Left ventricle myocardium superior (tissue), 1 donor: ENCODE measurements at places on chromosomes 6 and 20.

DNA sequence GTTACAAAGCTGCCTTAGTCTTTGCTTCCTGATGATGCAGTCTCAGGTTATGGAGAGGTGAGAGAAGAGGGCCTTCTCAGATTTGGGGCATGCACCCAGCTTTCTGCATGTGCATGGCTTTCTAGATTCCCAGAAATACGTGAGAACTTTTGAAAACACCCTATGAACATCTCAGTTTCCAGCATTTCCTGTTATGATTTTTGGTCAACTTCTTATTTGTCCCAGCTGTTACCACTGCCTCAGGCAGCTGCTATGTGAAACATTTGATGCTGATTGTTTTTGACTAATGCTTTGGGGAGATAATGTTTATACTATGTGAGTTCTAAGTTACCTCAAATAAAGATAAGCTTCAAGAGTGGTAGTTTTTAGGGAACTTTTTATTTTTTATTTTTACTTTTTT lies 9.5 kb upstream of the SNAP25 start:
- no peak for DNase-seq

DNA sequence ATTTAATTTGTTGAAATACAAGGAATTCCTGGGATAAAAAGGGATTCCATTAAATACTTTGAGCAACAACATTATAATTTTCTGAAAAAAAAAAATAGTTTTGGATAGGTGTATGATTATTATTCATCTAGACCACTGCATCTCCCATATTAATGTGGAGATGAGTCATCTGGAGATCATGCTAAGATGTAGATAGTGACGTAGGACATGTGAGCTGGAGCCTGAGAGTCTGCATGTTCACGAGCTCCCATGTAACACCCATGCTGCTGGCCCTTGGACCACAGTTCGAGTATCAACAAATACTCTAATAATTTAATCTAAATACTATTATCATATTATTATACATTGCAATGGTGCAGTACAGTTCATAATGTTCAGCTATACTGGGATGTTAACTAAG lies 91.6 kb downstream of the EPM2A start:
- DNase-seq = no peak

DNA sequence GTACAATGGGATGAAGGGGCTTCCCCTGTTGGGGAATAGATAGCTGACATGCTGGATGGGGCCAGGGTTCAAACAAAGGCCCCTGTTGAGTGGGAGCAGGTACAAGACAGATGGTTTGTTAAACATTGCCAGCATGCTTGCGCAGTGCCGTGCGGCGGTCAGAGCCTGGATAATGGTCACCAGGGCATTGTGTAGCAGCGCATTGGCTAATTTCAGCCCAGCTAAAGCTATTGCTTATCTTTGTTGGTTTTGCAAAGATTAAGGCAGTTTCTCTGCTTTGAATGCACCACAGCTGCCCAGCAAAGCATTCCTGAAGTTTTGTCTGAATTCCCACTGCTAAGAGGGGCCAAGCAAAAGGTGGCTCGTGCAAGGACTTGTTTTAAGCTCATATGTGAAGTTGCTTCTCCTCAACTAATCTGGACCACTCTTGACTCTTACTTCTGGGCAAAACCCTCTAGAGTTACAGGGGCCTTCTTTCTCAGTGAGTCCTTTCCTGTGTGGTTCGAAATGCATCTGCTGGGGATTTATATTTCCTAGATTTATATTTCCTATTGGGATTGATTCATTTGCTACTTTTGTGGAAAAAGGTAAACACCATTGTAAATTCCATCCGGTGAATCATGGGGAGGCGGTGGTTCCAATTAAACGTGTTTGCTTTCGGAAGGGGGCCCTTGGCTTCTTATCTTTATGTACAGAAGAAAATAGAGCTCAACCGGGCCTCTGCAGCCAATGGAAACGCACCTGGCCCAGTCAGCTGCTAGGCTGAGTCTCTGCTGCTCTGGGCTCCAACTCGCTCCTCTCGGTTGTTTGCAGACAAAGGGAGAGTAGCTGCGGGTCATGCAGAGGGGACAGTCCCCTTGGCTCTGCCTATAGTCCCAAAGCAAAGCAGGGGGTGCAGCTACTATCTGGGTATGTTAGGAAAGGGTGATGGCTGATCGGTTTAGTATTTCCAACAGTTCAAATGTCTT lies 72.1 kb downstream of the FOXA2 start:
- DNase-seq = no peak

- no peak for DNase-seq
These were observed 30.1 kb upstream of the SCP2D1 start for GRCh38 chr20:18783385-18783959.

DNA sequence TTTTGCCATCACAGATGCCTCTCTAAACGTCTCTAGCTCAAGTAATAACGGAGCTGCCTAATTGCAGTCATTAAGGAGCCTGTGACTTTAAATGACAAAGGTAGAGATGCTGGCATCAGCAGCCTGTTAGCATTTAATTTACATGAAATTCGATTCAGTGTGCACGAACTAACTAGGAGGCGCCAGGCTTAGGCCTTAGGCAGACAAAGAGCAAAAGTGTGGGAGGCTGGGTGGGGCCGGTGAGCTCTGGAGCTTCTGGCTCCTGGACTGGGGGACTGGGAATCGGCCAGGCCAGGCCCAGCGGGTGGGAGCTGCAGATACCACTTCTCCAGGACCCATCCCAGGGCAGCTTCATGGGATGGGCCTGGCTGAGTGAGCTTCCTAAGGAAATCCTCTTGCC lies 170.0 kb upstream of the AGPAT4 start:
- DNase-seq = peak; percentile 45

- DNase-seq = no peak
These were observed 67.5 kb downstream of the NDUFAF5 start for GRCh38 chr20:13852306-13852705.

GRCh38 chr20:24609757-24610156 lies 140.3 kb downstream of the SYNDIG1 start:
- no peak for DNase-seq

DNA sequence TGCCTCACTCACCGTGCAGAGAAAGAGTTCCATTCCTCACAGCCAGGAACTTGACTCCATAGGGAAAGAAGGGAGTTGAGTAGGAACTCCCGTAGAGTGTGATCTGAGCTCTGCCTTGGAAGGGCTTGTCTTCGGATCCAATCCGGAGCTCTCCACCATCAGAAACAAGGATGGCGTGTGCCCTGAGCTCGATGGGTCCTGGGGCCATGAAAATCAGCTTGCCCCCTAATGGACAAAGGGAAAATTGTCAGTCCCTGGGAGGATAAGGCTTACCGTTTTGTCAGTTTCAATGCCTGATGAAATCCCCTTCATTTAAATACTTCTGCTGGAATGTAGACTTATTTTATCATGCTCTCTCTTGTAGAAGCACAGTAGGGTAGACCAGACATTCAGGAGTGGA lies 153.3 kb downstream of the PKHD1 start:
- DNase-seq = no peak

DNA sequence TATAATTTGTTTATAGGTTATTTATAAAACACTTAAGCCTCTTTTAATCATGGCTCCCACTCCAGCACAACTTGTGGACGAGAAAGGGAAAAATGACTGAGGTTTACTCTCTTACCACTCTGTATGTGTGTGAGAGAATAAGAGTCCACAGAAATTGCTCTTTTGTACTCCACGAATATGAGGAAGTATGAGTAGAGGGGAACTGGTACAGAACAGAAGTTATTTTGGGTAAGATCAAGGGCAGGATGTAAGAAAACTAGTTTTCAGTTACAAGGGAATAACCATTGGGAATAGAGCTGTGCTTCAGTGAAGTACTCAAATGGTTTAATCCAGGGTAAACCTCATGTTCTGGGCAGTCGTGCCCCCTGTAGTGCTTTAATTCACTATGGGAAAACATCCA lies 72.6 kb downstream of the REV3L start:
- no peak for DNase-seq

DNA sequence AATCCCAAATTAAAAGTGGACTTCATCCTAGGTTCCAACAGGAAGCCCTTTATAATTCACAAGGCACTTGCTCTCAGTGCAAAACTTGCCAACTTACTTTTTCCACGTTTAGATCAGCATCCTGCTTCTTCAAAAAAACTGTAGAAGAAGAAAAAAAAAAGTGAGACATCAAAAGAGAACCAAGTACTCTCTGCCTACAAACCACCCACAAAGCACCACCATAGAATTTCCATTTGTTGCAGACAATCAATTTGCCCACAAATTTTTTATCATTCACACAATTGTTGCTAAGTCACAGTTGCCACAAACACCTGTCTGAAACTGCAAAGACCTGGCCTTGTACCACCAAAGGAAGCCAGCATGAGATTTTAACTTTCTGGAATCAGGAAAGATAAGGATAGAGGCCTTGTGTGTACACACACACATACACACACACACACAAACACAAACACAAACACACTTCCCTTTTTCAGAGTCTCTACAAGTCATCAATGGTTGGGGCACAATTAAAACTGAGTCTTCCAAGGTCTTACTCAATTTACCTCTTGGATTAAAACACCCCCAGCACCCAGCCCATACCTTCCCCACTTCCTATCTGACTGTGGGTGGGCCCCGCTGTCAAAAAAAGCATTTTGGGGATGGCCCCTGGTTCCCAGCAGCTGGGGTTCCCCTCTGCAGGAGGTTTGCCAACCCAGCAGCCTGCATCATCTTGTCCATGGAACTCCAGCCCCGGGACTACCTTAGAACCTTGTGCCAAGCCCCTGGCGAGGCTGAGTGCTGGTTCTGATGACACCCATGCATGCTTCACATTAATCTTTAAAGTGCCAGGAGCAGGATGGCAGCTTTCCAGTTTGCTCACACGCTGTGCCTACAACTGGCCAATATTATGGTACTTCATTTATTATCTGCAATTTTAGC lies 26.5 kb downstream of the FYN start:
- DNase-seq = peak; percentile 79

- no peak for DNase-seq
These were observed 2.6 kb downstream of the HCRTR2 start for GRCh38 chr6:55176958-55177357.

DNA sequence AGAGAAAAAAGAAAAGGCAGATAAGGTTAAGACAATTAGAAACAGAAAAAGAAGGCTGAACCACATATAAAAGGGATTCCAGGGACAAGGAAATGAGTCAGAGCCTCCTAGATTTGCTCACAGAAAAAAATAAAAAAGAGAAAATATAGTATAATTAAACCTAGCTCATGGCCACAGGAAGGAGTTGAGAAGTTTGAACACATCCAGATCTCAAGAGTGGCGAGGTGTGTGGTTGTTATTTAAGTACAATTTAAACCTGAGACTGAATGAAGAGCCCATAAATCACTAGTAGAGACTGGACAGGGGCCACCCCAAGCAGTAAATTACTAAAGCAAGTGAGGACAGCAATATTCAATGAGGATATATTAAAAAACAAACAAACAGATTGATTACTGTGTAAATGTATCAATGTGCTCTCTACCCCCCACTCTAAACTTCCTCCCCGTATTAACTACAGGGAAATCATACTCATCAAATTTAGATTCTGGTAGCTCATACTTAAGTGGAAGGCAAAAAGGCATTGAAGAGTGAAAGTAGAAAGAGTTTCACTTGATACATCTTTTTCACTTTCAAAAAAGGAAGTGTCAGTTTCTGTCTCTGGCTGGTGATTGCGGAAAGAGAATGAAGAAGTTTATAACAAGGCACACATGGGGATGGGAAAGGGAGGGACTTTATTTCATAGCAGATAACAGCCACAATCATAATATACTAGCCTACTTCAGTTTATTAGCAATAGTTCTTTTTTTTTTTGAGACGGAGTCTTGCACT lies 49.3 kb upstream of the SCAF8 start:
- no peak for DNase-seq
